ENCODE measurements at places on chromosomes 6 and 20.

DNA sequence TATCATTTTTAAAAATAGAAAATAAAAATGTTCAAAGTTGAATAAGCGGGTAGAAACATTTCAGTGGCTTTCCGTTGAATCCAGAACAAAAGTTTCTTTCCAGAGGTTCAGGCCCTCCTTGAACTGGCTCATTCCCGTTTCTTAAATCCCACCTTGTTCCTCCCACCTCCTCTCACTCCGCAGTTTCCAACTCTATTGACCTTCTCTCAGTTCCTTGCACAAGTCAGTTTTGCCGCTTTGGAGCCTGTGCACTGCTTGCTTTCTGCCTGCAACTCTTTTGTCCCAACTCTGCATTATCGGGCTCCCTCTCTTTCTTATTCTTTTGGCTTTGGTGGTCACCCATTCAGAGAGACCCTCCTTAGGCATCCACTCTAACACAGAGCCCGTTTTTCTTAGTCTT lies 99.9 kb upstream of the EDN1 start:
- DNase-seq, result no peak

GRCh38 chr6:15375638-15376290 lies 129.9 kb downstream of the JARID2 start:
- DNase-seq, result no peak

- DNase-seq, result no peak
Observed at GRCh38 chr6:143733510-143733909, 55.7 kb downstream of the PHACTR2 start.

DNA sequence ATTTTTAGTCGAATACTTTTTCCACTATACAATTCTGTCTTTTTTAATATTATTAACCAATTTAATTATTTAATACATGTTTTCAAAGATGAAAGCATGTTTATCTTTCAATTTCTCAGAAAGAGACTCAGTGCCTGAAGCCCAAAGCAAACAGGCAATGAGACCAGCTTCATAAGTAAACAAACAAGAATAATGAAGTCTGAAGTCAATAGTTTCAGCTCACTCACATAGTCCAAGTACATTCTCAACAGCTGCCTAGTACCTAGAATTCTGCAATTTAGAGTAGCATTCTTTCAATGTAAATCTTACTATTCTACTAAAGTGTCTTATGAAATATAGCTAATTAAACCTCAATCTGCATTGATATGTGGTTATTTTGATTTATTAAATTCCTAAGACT lies 626.5 kb upstream of the NRSN1 start:
- no peak for DNase-seq

- DNase-seq, result no peak
Observed at GRCh38 chr6:1255636-1256365, 56.1 kb upstream of the FOXQ1 start.

- DNase-seq, result no peak
Observed at GRCh38 chr6:85047818-85048217, 283.4 kb upstream of the TBX18 start.

- DNase-seq, result no peak
Observed at GRCh38 chr6:21128601-21129000, 464.9 kb upstream of the SOX4 start.

DNA sequence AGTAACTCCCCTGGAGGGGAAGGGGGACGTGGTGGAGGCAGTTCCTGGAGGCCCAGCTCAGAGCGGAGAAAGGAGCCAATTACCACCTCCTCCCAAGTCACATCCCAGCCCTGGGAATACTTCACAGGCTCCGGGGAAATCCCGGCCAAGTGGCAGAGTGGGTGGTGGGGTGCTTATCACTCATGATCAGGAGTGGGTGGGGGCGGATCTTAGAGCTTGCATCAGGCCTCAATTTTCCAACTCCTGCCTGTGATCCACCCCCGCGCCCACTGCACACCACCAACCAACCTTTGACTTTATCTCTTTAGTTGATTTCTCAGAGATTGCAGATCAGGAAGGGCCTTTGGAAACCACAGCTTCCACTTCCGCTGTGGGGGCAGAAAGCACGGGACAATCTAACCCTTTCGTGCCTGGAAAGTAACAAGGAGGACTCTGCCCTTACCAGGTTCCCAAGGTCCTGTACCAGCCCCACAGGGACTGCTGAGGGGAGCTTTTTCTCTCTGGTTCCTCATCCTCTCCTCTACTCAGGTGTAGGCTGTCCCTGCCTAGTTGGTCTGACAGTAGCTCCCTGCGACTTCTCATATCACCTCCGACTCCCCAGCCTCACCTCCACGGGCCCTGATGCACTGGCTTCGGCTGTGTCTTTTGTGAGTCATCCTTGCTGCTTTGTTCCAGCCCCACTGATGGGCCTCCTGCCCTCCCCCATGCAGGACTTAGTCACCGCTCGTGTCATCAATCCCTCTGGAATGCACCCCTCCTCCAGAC lies 24.9 kb upstream of the IER3 start:
- DNase-seq, result no peak

DNA sequence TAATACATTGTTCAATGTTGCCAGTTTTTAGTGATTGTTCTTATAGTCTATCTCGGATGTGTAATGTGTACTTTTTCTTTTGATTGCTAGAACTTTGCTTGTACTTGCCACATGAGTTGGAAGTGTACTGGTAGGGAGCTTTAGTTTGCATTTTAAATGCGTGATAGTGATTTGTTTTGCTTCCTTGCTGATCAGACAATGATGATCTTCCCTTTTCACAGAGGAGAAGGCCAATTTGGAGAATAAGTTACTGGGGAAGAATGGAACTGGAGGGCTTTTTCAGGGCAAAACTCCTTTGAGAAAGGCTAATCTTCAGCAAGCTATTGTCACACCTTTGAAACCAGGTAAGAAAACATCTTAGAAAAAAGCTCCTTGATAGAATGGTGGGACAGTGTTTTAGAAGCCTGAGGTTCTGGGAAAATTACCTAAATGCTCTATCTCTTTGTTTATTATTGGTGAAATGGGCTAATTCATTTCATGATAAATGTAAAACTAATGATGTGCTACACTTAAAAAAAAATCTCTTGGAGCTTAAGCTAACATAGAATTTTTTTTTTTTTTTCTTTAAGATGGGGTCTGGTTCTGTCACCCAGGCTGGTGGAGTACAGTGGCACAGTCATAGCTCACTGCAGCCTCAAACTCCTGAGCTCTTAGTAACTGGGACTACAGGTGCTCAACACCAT lies 20.9 kb downstream of the TPX2 start:
- DNase-seq, result no peak

- no peak for DNase-seq
Observed at GRCh38 chr6:166005401-166005943, 162.2 kb downstream of the TBXT start.

GRCh38 chr6:1609041-1609647 lies 571 bp upstream of the FOXC1 start:
- DNase-seq, result no peak

GRCh38 chr20:58652606-58653294 lies 1.7 kb downstream of the STX16 start:
- DNase-seq, result no peak

DNA sequence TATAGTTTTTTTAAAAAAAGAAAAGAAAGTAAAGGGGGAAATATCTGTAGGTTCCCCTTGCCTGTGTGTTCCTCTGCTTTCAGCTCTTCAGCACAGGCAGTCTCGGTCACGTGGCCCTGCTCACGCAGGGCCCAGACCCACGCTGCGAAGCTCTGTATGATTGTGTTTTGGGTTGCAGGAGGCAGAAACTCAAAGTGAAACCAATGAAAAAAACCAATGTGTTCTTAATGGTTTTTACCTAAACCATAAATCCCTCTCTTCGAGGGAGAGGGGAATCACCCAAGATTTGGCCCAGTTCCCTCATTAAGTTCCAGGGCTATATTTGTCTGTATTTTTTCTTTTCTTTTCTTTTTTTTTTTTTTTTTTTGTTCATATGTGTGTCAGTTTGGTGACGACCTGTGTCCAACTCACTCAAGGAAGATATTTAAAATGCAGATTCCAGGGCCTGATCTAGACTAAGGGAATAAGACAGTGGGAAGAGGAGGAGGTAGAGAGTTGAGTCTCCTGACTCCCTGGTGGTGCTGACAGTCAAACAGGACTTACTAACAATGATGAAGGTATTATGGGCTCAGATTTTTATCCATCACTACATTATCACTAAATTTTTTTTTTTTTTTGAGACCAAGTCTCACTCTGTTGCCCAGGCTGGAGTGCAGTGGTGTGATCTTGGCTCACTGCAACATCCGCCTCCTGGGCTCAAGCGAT lies 33.8 kb upstream of the RREB1 start:
- DNase-seq, result no peak

- no peak for DNase-seq
Observed at GRCh38 chr6:26577720-26578072, 19.1 kb upstream of the ABT1 start.
